ENCODE measurements at places on chromosomes 4 and X.

GRCh38 chrX:148649145-148649795, 148.9 kb downstream of the AFF2 start:
- no peak for DNase-seq

- DNase-seq = peak; percentile 82
Observed at GRCh38 chrX:118726887-118727685, at the start of gene IL13RA1. Gene IL13RA1, plus strand, starts transcription at chrX:118727606. Its CDS starts 33 bp downstream, at chrX:118727639.

- DNase-seq = no peak
Observed at GRCh38 chr4:4590546-4590945, 48.7 kb upstream of the STX18 start.

GRCh38 chr4:40552536-40552935, 77.1 kb downstream of the RBM47 start:
- no peak for DNase-seq

DNA sequence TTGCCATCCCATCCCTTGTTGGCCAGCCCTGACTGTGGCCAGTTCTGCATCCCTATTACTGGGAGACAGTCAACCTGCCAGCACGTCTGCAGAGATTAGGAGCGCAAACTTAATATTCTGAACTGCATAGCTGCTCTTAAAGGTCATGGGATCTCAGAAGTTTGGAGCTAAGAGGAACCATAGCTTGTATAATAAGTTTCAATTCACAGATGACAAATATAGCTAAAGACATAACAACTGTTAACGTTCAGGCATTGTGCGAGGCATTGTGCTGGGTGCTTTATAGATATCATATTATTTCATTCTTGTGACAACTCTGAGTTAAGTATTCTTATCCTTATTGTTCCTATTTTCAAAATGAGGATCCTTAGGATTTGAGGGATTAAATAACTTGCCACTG, 3.7 kb downstream of the SCARB2 start:
- DNase-seq = no peak

DNA sequence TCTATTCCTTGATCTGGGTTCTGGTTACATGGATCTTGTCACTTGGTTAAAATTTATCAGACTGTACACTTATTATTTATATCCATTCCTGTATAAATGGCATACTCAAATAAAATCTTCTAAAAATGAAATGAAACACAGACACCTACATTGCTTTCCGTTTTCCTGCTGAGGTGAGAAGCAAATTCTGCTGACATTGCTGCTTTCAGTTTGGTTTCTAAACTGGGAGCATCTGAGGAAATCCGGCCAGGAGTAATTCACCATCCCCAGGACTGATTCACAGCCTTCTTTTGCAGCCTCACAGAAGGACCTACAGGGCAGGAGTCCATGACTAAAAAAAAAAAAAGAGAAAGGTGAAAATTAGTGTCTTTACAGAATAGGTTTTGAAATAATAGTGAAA, 93.6 kb downstream of the CORIN start:
- no peak for DNase-seq

GRCh38 chrX:69228732-69229131, 63.5 kb upstream of the PJA1 start:
- no peak for DNase-seq

GRCh38 chr4:26856906-26857277, 3.7 kb upstream of the STIM2 start:
- no peak for DNase-seq

DNA sequence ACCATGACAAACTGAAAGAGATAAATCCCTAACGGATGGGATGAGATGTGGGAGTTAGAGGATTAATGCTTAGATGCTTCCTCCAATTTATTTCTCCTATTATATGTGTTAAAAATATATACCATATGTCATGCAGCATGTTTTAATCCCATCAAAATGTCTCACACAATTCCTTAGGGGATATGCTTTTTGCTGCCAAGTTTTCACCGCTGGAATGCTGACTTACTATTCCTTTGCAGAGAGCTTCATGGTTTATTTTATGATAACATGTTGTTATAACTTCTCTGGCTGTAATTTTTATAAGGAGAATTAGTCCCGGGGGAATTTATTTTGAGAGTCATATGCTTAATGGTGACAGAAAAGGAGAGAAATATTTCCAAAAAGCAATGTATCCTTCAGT, 670.3 kb downstream of the IL1RAPL1 start:
- DNase-seq = no peak

DNA sequence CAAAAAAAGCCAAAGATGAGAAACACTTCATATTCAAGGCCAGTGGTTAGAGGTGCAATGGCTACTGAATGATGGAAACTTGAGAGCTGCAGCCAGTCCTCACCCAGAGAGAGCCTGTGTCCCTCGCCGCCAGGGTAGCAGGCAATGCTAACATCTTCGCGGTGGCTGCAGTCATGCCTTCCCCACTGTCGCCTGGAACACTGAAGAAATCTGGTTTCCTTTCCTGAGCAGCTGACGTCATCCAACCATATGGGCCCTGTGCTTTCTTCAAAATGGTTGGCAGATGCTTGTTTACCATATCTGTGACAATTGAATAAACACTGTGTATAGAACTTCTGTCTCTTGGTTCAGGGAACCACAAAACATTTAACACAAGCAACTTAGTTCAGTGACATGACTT, 39.7 kb downstream of the PRSS12 start:
- DNase-seq = no peak

- no peak for DNase-seq
Observed at GRCh38 chr4:53022513-53023100, 160.5 kb downstream of the RASL11B start.

DNA sequence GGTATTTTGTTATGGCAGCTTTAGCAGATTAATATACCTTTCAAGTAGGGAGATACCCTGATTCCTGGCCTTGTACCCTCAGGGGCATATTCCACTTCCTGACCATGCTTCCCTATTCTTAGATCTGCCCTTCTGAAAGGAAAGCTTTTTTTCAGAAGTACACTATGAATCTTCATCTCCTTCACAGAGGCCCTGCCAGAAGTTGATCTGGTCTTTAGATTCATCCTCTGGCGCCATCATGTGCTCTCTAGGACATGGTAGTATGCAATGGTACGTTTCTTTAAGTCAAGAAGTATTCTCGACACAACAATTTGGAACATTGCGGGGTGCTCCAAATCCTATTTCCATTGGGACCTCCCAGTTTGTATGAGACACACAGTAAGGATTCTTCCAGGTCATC, 39.6 kb upstream of the DIPK2B start:
- no peak for DNase-seq

- no peak for DNase-seq
Observed at GRCh38 chr4:5988086-5988845, 30.0 kb downstream of the C4orf50 start.

DNA sequence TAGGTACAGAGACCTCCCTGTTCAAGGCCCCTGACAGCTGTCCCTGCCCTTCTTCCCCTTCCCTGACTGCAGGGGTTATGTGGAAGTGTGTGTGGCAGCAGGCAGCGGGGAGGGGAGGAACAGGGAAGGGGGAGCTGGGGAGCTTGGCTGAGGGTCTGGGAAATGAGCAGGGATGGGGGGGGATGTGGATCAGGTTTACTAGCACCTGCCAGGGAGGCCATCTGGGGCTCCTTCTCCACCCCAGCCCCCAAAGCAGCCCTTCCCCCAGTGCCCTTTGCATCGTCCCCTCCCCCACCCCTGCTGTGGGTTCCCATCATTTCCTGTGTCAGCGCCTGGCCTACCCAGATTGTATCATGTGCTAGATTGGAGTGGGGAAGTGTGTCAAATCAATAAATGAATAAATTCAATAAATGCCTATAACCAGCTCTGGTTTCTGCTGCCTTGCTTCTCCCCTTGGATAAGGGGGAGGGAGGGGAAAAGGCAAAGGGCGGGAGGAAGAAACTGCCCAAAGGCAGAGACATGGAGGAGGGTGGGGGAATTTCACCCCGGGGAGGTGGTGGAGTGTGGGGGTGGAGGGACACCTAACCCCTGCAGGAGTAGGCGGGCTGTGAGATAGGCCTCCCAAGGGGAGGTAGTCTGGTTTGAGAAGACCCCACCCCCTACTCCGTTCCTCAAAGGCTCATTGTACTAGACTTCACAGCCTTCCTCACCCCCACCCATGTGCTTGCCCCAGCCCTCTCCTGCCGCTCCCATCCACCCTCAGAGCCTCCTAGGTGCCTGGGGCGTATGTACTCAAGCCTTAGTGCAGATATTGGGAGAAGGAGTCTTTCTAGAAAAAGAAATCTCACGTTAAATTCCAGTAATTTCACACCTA, 3.2 kb downstream of the CXorf65 start:
- DNase-seq = no peak

DNA sequence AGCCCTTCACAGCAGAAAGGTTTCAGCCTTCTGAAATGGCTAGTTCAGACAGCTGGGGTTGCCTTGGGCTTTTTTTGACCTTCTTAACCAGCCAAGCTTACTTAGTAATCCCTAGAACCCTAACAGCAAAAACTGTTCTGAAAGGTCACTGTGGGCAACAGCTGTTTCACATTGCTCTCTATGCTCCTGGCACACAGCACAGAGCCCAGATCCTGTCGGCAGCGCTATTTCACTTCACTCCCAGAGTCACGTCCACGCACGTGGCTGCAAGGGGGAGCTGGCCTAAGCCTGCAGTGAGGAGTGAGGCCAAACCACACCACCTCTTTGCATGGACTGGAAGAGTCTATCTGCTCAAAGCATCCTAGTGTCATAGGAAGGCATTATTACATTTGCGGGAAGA, 32.0 kb upstream of the STS start:
- DNase-seq = no peak

GRCh38 chr4:98919996-98920395, 8.9 kb downstream of the EIF4E start:
- no peak for DNase-seq

- DNase-seq = no peak
Observed at GRCh38 chr4:23789762-23790161, 100.1 kb downstream of the PPARGC1A start.

- DNase-seq = no peak
Observed at GRCh38 chrX:11757397-11757718, 679 bp upstream of the MSL3 start.

- DNase-seq = no peak
Observed at GRCh38 chr4:4759883-4760282, 99.6 kb upstream of the MSX1 start.
